ENCODE measurements at places on chromosomes 5 and 9.

DNA sequence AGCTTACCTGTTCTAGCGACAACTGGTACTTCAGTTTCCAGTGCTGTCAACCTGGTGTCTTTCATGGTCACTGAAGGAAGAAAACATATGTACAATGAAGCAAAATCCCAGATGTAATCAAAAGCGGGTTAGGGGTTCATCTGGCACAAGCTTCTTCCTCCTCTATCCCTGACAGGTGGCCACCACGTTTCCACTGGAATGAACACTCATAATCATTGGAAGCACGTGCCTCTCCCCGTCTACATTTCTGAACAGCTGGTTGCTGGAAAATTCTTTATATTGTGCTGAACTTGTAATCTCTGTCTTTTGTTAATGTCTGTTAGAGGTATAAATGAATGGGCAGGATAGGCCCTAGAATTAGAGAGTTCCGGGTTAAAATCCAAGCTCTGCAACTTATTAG is 9.4 kb downstream of the TSC1 start:
- no peak for DNase-seq

DNA sequence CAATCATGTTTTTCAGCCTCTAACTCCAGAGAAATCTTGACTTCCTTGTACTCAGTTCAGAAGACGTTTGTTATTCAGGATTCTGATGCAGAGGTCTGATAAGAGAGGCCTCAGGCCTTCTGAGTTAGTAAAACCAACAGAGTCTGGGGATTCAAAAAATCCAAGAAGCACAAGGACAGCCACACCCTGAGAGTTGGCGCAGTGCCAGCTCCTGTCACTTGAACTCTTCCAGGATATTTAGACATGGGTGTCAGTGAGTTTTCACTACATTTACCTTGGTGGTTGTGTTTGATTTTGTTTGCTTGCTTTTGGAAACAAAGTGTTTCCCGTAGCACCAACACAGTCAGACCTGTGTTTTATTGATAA is 41.6 kb upstream of the PDE8B start:
- DNase-seq: no peak

GRCh38 chr9:37262410-37262809 is 142.0 kb downstream of the ZCCHC7 start:
- DNase-seq: no peak

- no peak for DNase-seq
Measured at GRCh38 chr5:174828804-174829510, 104.6 kb downstream of the MSX2 start.

- no peak for DNase-seq
Measured at GRCh38 chr5:30878746-30879145, 314.7 kb upstream of the CDH6 start.

All from stimulated activated CD4-positive, alpha-beta T cell treated with anti-CD3 and anti-CD28 coated beads, Interleukin-4, amount 100 ng/mL, for 24 hours (primary cell).